ENCODE measurements at places on chromosomes 3 and 15.
A peak's percentile ranks its signal among the peaks of the same experiment; 100 is the strongest.

DNA sequence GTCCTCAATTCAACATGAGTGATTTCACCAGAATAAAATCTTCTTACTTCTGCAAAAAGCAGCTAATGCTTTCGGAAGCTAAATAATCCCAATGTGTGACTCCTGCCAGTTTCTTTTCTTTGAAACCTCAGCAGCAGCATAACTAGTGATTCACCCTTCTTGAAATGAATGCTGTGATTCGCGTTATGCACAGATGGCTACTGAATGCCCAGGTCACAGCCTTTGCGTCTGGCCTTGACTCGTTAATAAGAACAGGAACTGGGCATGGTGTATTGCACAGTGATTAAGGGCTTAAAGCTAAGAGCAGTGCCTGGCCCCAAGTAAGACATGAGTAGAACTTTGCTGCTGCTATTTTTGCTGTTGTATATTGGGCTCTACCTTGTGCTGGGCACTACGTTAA is 19.0 kb downstream of the CGNL1 start:
- DNase-seq: no peak

- peak; percentile 38 for DNase-seq
Observed at GRCh38 chr3:64388886-64389285, 163.6 kb upstream of the PRICKLE2 start.

- no peak for DNase-seq
Observed at GRCh38 chr3:188305220-188305619, 151.3 kb downstream of the LPP start.

GRCh38 chr15:65305150-65305758 is 777 bp downstream of the RNU5B-1 start:
- DNase-seq: no peak

DNA sequence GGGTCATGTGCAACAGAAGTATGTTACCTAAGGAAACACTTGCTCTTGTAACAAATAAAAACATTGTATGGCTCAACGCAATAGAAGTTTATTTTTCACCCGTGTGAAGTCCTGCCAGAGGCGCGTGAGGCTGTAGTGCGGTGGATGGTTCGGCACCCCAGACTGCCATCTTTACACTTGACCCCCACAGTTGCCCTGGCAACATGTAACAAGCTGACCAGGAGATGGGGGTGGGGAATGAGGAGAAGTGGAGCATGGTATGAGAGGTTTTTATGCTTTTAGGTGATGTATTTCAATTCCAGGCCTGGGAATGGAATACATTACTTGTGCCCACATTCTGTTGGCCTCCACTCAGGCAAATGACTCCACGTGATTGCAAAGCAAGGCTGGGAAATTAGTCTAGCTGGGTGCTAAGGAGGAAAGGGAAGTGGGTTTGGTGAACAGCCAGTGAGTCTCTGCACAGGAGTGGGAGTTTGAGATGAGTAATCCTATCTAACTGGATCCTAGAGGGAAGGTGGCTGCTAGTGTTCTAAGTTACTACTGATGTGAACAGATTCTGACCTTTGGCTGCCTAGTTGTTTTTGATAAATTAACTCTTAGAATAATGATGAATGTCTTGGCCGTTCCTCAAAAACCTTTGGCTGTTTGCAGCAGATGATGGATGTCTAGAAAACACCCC is 33.8 kb upstream of the GREM1 start:
- DNase-seq: peak; percentile 42

GRCh38 chr15:48409623-48410022 is 78.4 kb downstream of the DUT start:
- DNase-seq: no peak

DNA sequence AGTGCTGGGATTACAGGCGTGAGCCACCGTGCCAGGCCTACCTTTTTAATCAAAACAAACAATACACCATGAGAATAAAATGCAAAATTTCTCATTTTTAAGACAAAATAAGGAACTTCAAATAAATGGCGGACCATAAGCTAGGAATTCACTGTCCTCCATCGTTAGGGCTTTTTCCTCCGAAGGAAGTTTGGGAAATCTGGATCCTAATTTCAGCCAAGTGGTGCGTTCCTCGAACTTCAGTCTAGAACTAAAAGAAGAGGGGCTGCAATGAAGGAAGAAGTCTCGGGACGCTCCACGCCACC is 260 bp downstream of the EXD1 start:
- no peak for DNase-seq

DNA sequence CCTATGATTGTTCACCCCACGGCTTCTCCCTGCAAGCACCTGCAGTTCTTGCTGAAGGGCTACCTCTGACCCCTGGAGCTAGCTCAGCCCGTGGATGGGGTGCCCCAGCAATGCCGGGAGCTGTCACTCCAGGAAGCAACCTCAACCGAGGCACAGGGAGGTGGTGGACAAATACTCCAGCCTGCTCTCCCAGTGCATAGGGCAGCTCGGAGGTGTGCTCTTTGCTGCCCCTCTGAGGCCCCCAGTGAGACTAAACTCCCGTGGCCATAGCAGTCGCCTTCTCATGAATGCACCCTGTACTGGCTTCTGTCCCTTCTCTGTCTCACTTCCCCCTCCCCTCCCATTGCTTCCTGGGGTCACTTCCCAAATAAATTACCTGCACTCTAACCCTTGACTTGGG is 48.5 kb downstream of the LINGO1 start:
- no peak for DNase-seq

- no peak for DNase-seq
Observed at GRCh38 chr3:161284989-161285388, 63.9 kb downstream of the NMD3 start.

DNA sequence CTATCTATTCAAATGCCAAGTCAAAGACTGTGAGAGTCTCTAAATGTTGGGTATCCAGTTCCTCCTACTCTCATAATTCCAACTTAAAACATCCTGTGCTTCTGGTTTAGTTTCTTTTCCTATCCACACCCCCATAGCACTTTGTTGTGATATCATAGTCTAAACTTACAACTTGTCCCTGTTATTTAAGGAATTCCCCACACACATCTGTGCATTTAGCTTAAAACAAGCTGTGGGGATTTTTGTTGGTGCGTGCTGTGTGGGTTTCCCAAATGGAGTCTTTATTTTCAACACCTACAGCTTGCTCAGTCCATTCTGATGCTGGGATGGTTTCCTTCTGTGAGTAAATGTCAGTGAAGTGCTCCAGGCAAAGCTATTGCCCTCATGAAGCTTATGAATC is 167.3 kb downstream of the GMNC start:
- DNase-seq: no peak

DNA sequence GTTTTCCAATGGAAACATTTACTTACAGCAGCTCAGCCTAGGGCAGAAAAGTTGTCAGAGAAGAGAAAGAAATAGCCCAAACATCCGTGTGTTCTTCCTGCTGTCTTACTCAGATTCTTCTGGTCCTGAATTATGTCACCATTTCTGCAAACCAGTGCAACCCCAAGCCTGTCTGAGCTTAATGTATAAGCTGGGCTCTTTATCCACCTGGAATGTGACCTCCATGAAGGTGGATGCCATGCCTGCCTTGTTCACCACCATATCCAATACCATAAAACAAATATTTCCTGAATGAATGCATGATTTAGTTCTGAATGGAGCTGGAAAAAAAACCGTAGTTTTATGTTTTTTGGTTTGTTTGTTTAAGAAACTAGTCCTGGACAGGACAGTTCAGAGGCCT is 150.9 kb downstream of the RYR3 start:
- no peak for DNase-seq

DNA sequence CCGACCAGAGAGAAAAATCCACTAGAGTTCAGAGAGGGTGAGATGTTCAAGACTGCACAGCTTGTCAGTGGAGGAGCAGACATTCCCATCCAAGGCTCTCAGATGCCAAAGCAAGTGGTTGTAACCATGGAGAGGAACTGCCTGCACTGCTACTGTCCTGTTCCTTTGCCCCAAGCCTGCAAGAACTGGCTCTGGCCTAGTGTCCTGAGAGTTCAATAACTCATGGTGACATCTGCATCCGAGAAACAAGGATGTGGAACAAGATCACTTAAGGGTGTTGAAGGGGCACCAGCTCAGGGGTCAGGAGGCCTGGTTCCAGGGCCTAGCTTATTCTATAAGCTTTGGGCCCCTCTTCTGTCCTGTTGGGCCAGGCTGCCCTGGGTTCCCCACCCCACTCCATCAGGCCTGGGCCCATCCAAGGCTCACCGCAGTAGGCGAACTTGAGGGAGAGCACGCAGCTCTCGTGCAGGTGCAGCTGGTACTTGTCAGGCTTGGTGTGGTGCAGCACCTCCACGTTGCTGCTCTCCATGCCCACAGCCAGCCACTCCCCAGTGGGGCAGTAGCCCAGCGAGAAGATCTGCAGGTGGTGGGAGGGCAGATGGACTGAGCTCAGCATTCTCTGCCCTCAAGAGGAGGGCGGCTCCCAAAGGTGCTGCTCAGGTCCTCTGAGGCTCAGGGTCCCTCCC is 45.6 kb downstream of the TLE3 start:
- no peak for DNase-seq

DNA sequence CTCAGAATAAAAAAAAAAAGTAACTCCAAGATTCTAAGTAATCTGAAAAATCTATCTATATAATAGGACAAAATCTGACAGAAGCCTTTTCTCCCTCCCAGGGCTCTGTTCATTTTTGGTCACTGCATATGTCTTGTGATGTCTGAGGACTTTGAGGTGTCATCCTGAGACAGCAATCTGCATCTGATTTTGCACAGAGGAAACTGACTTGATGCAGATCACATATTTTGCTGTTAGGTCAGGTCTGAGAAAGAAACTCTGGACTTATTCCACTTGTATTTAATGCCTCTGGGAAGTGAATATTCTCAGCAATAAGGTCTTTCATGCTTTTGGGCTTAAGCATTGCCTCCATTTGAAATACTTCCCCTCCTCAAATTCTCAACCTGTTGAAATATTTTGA is 295.2 kb upstream of the THBS1 start:
- no peak for DNase-seq

- DNase-seq: no peak
Observed at GRCh38 chr3:15755181-15755580, 42.6 kb downstream of the ANKRD28 start.
